NCI-H2029 treated with DMSO at 0.1 percent for 48 hours (cell line): ENCODE measurements at places on chromosomes 7 and 10.

DNA sequence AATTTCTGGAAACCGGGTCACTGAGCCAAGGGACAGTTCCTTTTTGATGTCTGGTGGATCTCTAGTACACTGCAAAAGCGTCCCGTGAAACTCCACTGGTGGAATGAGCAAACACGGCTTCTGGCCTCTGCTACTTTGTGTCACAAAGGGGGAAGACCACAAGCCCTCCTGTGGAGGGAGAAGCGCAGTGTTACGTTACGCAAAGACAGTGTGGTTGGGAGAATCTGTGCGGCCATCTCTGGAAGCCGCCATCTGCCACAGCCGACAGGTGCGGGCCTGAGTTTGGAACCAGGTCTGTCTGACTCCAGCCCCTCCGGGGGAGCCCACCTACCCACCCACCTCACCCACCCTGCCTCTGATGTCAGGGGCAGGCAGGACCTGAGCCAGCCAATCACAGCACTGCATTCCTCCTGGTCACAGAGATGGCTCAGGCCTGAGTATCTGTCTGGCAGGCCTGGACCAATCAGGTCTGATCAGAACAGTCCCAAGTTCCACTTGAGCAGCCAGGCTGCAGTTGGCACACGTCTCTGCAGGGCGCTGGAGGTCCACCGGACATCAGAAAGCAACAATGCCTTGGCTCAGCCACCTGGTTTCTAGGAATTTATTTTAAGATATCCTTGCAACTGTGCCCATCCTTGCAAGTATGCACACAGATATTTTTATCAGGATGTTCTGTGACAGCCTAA lies 3.0 kb upstream of the CYP2W1 start:
- no peak for DNase-seq

DNA sequence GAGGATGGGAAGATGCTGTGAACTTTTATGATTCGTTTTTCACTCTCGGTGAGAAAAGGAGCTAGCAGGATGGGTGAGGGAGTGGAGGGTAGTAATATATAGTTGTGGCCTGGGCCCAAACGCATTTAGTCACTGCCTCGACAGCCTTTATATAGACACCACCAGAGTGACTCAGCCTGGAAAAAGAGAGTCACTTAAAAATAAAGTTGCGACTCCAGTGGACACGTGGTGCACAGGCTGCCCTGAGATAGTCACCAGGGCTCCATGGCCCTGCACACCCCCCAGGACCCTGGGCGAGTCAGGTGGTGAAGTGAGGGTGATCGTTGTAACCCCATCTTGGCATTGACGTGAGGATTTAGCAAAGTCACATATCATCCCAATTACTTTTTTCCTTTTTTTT lies 106.7 kb downstream of the CUX1 start:
- no peak for DNase-seq

GRCh38 chr7:18420748-18421147 lies 74.8 kb upstream of the HDAC9 start:
- DNase-seq: no peak

DNA sequence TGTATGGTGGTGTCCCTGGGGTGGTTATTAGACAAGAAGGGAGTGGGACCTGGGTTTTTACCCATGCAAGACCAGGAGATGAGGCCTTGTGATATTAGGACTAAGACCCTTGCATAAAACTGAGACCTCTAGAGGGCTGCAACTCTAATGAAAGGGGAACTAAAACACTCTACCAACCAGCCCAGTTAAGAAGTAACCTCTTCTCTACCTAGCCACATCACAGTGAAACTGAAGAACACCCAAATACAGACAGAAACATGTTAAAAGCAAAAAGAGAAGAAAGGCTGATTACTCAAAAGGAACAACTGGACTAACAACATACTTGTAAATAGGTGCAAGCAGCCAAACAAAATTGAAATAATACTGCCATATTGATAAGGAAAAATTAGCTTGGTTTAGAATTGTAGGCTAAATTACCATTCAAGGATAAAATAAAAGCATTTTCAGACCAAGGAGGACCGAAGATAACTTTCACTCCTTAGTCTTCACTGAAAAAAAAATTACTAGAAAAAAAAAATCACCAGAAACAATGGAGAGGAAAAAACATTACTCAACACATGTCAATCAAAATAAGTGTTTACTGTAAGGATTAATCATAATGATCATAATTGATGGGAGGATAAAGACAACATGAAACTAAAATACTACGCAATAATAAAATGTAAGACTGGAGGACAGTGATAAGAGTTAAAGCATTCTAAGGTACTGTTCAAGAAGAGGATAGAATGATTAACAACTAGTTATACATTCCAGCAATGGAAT lies 27.6 kb downstream of the ERLIN1 start:
- no peak for DNase-seq

DNA sequence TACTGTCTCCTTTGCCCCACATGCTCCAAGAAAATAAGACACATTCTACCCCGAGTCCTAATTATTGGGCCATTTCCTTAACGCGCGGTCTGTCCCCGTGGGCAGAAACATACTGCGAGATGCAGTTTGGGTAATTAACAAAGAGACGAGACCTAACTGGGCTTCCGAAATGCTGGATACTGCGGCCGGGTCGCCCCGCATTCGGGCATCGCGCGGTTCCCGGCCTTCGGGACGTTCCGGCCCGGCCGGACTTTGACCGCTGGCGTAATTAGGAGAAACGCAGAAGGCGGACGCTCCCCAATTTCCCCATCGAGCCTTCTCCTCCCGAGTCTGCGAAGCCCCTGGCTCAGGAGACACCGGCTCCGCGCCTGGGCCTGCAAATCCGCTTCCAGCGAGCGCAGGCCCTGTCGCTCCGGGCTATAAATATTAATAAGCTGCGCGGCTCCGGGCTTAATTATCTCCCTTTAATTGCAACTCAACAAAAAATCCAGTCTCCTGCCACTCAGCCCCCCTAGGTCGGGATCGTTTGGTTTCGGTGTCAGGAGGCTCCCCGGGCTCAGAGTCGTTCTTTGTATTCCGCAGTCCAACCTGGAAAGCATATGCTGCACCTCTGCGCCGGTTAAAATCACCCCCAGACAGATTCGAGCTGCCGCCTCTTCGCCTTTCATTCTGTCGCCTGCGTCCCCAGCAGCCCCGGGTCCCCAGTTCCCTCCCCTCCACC lies 131.5 kb downstream of the SPAG6 start:
- no peak for DNase-seq

DNA sequence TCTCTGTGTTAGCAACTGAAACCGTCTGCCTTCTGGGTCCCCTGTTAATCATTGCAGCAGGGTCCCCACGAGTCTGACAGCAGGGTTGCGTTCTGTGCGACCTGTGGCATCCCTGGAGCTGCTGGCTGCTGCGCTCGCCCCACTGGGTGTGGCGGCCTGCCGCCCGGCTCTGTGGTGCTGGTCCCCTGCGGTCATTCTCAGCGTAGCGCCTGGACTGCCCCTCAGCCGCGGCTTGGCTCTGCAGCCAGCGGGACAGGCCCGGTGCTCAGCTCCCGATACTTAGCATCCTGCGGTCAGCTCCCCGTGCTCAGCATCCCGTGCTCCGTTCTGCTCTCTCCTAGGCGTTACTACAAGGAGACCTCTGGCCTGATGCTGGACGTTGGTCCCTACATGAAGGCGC lies 35.0 kb downstream of the LHPP start:
- DNase-seq: no peak

- no peak for DNase-seq
These were observed 88.1 kb upstream of the FAM171A1 start for GRCh38 chr10:15459218-15459617.

DNA sequence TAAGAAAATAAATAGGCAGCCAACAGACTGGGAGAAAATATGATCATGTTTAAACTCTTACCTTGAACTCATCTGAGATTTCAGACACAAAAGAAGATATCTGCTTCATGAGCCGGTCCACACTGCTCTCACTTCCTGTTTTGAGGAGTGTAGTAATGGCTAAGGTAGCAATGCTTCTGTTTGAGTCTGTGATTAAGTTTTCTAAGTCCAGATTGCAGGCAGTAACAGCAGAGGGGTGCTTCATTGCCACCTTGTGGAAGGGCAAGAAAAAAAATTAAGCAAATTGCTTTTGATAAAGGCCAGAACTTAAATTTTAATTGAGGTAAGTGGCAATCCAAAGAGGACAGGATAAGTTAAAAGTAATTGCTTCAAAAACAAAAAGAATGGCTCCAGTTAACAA lies 69.1 kb downstream of the MEST start:
- peak; percentile 7 for DNase-seq

DNA sequence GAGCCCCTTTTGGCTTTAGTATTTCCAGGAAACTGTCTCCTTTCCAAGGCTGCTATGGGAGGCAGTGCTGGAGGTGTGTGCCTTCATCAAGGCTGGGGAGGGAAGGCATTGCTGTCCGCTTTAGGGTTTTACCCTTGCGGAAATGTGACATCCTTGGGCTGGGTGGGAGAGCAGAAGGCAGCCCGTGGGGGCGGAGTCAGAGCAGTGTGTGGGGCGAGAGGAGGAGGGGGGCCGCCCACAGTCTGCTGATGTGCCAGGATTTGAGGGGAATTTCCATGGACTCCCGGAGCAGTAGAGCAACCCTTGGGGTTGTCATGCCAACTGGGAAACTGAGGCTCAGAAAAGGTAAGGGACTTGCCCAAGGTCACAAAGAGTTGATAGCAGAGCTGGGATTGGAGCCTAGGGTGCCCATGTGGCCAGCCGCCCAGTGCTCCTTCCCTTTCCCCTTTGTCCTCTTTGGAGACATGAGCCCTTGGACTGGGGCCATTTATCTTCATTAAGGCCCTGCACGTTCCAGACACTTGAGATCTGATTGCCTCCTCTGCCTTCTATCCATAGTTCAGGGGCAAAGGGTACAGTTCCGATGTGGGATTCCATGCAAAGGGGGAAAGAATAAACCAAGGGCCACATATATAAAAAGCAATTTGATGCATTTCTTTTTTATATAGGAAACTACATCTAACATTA lies 22.2 kb downstream of the TSPAN15 start:
- DNase-seq: no peak

DNA sequence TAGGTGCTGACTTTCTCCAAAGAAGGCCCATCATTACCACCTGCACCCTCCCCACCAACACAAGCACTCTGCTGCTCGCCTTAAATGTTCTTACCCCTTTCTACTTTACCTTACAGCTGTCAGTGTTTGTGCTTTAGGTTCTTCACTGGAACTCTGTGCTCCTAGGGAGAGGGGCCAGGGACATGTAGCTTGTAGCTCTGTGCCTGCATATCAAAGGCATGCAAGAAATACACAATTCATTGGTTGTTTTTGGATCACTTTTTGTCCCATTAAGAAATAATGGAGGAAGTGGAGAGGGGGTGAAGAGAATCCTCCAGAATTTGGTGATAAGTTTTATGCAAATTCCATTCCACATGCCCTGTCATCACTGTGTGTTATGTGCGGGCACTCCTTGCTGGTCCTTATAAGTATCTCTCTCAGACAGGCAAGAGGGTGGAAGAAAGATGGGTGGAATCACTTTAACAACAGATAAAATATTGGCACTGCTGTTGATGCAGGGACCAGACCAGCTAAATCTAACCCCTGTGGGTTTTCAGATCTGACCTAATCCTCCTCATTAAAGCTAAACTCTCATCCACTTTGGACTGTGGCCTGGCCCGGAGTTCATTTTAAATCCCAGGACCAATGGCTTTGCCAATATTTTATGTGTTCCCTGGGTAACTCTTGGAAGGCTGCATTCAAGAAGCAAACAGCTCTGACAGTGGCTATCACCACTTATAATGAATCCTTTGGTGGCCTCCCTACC lies 375.8 kb upstream of the NFE2L3 start:
- no peak for DNase-seq

- no peak for DNase-seq
These were observed 3.7 kb downstream of the IRF5 start for GRCh38 chr7:128941323-128941890.

DNA sequence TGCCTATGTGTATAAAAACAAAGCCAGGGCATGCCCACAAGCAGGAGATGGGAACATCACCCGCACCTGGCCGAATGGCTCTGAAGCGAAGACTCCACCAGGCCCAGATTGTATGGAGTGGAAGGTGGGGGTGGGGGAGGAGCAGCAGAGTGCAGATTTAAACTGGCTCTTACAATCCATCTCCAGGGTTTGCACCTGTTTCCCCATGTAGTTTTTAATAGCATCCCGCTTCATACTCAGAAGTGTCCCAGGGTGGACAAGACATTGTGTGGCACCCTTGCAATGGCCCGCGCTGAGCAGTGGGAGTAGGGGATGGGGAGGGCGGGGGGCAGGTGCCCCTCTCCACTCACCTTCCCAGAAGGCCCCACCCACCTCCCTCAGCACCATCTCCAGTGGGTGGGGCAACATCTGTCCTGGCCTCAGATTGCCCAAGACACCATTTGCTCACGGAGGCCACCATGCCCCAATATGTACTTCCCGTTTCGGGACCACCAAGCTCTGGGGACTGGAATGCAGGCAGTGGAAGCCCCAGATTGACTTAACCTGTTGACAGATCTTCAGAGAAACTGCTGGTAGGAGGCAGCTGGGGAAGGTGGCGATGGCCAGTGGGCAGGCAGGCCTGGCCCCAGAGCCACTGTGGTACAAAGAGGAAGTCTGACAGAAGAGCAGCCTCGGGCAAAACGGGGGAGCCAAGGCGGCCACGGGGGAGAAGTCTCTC lies 23.0 kb downstream of the VSIR start:
- no peak for DNase-seq

DNA sequence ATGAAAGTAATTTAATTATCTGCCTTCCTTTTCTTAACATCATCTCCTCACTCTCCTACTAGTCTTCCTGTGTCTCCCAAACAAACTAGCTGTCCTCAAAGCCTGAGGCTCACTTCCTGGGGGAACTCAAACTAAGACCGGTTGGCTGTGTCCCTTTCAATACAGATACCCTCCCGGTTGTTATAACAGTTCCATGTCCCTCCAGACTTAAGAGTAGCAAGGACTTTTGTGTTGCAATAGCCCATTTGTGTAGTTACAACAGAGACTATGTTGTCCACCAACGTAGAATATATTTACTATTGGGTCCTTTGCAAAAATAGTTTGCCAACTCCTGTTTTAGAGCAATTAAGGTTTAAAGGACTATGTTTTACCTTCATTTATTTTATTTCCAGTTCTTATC lies 8.6 kb upstream of the TARP start:
- DNase-seq: no peak

DNA sequence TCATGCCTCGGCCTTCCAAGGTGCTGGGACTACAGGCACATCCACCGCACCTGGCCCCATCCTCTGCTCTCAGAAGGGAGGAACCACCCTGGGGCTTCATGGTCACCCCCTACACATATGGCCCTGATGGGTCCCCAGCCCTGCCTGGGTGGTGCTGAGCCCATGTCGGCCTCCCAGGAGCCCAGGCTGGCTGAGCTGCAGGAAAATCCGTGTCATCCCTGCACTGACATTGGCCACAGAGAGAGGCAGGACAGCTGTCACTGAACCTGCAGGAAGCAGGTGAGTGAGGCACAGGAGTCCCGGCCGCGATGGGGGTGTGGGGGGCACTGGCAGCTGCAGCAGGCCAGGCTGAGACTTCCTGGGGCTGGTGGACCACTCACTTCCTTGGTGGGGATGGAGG lies 8.0 kb downstream of the GRIFIN start:
- DNase-seq: no peak

- no peak for DNase-seq
These were observed 5.9 kb downstream of the PGAM2 start for GRCh38 chr7:44059219-44060090.

- DNase-seq: no peak
These were observed 2.0 kb downstream of the NRP1 start for GRCh38 chr10:33332183-33333065.
